ENCODE measurements at places on chromosomes 7 and 10.
A peak's percentile ranks its signal among the peaks of the same experiment; 100 is the strongest.

- DNase-seq = no peak
Observed at GRCh38 chr10:44382981-44383748, 1.7 kb downstream of the CXCL12 start.

- DNase-seq = no peak
Observed at GRCh38 chr7:105886776-105887175, 10.4 kb upstream of the ATXN7L1 start.

DNA sequence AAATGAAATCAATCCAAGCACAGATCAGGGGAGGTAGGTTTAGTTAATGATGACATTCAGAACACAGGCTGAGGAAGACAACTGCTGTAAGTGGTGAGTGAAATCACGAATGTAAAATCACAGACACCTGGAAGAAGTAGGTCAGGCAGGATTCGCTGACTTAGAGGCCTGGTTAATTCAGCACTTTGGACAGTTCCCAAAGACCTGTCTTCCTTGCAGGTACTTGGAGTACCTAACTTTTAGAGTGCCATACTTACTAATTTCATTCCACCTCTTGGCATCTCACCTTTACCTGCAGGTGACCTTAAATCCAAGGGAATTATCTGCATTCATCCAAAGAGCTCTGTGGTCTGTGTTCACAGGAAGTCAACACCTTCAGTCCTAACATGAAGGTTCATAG, 822.3 kb downstream of the PHTF2 start:
- no peak for DNase-seq

DNA sequence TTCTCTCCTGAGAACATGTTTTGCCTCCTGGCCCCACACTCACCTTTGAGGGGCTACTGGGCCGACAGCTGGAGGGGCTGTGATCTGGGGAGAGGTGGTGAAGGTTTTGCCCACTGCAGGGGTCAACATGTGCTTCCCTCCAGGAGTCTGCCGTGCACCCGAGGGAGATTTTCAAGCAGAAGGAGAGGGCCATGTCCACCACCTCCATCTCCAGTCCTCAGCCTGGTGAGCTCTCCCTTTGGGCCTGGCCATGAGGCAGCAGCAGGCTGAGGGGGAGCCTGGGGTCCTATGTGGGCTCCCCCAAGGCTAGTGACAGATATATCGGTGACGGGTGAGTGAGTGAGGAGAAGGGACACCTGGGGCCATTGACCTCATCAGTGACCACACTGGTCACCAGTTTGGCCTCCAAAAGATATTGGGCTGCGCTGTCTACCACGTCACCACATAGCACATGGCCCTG, 6.6 kb downstream of the PGAM2 start:
- DNase-seq = no peak

GRCh38 chr7:154566877-154567276, 436.0 kb downstream of the PAXIP1 start:
- DNase-seq = no peak

DNA sequence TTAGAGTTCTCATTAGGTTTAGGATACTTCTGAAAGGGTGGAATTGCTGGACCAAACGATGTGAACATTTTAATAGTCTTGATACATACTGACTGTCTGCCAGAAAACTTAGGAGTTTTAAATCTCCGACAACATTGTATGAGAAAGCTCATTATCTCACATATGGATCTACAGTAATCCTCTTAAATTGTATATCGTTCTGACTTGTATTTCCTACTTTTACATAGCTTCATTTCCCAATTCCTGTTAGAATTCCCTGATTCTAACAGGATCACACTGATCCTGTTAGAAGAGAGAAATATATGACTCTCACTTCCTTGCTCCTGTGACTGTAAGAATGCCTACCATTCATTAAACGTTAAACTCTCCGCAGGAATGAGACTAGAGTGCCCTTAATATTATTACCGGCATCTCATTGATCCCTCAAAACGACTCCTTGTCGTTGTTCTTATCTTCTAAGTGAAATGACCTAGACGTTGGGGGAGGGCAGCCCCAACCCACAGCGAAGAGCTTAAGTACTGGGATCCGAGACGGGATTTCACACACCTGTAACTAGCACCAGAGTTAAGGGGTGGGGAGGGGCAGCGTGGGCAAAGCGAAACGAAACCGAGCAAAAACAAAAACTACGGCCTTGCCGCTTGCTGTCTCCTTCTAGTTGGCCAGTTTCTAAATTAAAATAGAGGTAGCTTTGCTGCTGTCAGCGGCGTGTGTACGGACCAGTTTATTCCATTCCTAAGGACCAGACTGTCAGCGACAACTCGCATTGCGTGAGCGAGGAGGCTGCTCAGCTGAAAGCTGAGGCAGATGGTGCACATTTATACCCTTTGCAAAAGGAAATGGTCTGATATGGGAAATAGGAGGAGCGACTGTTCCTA, 678 bp upstream of the TMEM106B start:
- peak; percentile 7 for DNase-seq

DNA sequence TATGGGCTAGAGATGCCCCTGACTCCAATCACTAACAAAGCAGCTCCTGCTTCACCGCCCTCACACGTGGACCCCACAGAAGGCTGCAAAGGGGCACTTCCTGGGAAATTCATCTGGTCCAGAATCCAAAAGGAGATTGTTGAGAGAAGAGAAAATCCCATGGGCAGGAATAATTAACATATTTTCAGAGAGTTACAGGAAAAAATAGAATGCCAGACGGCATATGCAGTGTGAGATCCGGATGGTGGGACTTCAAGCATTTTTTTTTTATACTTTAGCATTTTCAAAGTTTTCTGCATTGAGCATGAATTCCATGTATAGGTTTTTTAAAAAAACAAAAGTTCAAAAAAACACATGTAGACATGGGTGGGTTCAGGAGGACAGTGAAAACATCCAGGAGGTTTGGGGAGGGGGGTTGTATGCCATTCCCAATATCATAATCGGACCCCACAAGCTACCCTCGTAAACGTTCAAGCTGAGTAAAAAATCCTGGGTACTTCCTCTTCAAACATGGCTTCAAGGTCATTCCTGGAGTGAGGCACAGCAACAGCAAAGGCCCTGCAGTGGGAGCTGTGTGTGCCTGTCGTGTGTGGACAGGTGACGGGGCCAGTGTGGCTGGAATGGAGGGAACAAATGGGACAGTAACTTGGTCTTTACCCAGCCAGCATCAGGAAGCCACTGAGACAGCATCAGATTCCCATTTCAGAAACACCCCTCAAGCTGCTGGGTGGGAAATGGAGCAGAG, 128.1 kb downstream of the SLIT1 start:
- no peak for DNase-seq

DNA sequence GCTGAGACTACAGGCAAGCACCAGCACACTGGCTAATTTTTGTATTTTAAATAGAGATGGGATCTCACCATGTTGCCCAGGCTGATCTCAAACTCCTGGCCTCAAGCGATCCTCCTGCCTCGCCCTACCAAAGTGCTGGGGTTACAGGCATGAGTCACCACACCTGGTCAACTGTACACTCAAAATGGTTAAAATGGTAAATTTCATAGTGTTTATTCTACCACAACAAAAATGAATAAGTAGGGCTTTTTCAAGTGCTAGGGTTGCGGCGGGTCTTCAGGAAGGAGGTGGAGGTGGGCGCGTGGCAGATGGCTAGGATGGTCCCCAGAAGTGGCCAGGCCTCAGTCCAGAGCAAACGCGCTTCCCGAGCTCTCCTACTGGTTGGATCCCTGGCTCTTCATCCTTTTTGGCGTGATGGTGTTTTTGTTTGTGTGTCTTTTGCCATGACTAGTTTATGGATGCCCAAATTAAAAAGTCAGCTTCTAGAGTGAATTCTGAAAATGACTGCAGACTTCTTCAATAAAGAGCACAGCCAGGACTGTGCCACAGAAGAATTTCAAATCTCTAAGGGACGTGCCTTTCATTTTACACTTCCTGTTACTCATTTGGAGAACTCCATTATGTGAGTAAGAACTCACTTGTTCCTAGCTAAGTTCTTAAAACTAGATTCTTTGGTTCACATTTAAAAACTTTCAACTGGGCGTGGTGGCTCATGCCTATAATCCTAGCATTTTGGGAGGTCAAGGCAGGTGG, 73.9 kb downstream of the TMEM130 start:
- no peak for DNase-seq

GRCh38 chr10:130409331-130409730, 273.1 kb downstream of the GLRX3 start:
- no peak for DNase-seq

GRCh38 chr7:985915-986741, 3.1 kb downstream of the CYP2W1 start:
- no peak for DNase-seq

GRCh38 chr10:129523031-129523722, 56.1 kb downstream of the MGMT start:
- DNase-seq = no peak

GRCh38 chr7:105278973-105279687, 109.6 kb downstream of the SRPK2 start:
- DNase-seq = no peak

- no peak for DNase-seq
Observed at GRCh38 chr10:76324283-76324682, 892.9 kb downstream of the LRMDA start.

DNA sequence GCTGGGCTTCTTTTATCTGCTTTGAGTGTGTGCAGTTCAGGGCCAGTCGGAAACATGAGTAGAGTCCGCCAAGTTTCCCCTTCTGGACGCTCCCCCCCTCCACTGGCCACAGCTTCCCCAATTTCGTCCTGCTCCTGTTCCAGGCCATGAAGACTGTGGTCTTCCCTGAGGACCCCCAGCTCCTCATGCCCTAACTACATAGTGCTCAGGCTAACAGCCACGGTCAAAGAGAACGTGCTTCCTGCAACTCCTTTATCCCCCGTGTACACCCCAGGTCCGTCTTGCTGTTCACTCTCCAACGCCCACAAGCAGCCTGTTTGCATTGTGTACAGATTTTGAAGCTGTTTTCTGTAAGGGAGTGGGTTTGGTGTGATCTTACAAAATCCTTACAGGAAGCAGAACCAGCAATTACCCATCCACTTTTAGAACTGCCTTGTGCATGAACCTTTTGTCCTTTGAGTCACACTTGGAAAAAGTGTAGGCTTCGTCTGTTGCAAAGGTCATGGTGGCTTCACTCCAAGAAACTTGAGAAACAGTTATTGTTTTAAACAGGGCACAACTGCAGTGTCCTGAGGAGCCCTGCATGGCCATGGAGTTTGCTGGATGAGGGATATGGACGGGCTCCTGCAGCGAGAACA, 77.0 kb upstream of the FAM20C start:
- no peak for DNase-seq

- no peak for DNase-seq
Observed at GRCh38 chr10:63156236-63156635, 23.1 kb downstream of the NRBF2 start.

DNA sequence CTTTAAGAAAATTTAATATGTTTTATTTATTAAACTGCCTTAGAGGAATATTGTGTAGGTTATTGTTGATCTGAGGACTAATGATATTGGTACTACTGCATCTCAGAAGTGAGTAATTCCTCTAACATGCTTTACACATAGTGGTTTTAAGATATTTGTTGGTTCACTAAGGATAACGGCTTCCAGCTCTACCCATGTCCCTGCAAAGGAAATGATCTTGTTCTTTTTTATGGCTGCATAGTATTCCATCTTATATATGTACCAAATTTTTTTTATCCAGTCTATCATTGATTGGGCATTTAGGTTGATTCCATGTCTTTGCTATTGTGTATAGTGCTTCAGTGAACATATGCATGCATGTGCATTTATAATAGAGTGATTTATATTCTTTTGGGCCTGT, 20.1 kb downstream of the NXPH1 start:
- DNase-seq = no peak

DNA sequence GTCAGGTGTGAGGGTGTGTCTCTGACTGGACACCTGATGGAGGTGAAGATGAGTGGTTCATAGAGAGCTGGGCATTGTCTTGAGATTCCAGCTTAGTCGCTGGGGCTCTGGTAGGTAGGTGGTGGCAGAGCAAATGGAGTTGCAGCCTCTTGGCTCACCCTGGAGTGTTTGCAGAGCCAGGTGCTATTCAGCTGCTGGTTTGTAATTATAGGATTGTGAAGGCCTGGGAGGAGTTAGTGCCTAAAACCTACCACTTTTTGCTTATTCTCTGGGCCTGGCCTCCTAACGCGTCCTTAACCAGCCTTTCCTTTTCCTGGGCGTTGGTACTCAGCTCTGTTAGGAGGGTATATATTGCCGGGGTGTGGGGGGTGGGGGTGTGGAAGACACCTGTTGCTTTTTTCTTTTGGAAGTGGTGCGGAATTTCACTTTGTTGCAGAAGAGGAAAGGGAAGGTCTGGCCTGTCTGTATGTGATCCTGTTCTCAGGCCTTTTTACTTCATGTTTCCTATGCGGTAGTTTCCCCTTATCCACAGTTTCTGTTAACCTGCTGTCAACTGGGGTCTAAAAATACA, 3.2 kb downstream of the PPRC1 start:
- no peak for DNase-seq

DNA sequence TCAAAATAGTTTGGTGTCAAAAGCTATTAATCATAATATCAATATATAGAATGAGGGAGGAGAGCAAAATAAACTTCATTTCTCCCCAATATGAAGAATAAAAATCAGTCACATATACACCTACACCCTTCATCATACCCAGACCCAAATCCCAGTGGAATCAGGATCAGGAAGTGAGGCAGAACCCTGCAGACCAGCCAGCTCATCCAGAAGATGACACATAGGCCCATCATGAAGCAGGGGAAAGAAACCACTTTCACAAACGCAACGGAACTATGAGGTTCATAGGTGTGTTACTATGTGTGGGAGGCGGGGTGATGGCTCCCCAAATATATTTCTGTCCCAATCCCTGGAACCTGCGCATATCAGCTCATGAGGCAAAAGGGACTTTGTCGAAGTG, 89.0 kb downstream of the RSU1 start:
- DNase-seq = no peak

DNA sequence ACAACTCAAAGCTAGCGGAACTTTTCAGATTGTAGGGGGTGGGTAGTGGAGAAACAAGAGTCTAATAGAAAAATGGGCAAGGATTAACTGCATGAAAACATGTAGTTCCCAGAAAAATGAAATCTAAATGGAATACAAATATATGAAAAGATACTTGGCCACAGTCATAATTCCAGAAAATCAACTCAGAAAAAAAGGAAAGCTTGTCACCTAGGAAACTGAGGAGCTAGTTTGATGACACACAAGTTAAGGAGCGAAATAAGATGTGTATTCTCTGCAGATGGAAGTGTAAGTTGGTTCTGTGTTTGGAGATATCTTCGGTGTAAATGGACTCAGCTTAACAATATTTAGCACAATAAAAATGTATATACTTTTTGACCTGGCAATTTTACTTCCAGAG, 52.7 kb downstream of the TRIL start:
- no peak for DNase-seq

DNA sequence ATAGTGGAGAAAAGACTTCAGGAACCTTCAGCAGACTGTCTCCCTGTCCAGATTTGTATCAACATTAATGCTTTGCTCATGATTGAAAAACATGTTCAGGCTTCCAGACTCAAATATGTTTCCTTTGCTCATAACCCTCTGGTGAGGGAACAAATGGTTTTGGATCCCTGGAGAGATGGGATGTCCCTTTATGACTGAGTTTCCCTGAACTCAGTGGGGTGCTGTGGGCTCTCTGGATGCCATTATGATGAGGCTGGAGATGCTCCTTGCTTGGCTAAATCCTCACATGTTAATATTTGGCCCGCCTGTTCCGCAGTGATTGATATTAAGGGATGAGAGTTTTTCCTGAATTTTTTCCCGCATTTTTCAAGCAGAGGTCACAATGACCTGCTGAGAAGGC, 749.4 kb downstream of the SUGCT start:
- no peak for DNase-seq

- no peak for DNase-seq
Observed at GRCh38 chr10:131949041-131949862, 32.5 kb downstream of the BNIP3 start.

- DNase-seq = no peak
Observed at GRCh38 chr10:116053910-116054309, 219.1 kb downstream of the GFRA1 start.

All from activated naive CD4-positive, alpha-beta T cell (primary cell).